ENCODE measurements at places on chromosomes 5 and 9.

GRCh38 chr9:134404376-134405358 is 78.4 kb downstream of the RXRA start:
- no peak for DNase-seq

GRCh38 chr5:87051502-87052113 is 216.1 kb upstream of the RASA1 start:
- DNase-seq: no peak

DNA sequence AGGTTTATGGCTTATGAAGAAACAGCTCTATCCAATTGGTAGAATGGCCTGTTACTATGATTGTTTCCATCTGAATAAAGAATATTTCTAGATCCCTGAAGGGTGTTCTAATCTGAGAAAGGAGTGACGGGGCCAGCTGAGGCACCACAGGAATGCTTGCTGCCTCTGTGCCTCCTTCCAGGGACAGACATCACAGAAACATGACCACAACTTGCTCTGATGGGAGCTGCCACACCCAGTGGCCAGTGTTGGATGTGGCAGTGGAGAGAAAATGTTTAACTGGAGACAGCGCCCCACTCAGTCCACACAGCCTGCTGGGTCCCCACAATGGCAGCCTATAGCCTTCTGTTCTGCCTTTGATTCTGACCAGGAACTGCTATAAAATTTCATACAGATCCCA is 38.6 kb upstream of the TESK1 start:
- DNase-seq: no peak

DNA sequence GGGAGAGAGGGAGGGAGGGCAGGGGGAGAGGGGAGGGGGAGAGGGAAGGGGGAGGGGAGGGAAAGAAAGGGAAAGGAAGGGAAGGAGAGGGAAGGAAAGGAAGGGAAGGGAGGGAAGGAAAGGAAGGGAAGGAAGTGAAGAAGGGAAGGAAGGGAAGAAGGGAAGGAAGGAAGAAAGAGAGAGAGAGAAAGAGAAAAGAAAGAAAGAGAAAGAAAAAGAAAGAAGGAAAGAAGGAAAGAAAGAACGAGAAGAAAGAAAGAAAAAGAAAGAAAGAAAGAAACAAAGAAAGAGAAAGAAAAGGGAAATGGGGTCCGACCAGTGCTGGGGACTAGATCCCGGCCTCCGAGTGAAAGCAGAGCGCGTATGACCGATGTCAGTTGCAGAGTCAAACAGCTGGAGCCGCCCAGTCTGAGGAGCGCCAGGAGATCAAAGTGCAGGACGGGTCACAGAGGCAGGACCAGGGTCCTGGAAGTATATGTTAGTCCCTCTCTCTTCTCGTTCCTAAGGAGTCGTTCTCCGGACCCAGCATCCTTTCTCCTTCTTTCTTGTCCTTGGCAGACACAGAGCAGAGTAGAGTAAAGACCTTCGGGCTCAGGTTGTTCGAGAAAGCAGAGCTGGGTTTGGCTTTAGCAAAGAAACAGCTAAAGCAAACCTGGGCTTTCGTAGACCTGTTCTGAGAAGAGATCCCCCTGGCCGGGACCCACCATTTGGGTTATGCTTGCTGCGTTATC is 305.4 kb upstream of the MSX2 start:
- DNase-seq: no peak

GRCh38 chr5:178777520-178777919 is 47.1 kb upstream of the ZNF354A start:
- DNase-seq: no peak

Measured in activated CD8-positive, alpha-beta memory T cell treated with anti-CD3 and anti-CD28 coated beads for 1 hour (primary cell).